ENCODE measurements at places on chromosomes 11 and 22.

- DNase-seq: peak; percentile 67
These were observed 45.0 kb downstream of the OR4D9 start for GRCh38 chr11:59556115-59556916.

DNA sequence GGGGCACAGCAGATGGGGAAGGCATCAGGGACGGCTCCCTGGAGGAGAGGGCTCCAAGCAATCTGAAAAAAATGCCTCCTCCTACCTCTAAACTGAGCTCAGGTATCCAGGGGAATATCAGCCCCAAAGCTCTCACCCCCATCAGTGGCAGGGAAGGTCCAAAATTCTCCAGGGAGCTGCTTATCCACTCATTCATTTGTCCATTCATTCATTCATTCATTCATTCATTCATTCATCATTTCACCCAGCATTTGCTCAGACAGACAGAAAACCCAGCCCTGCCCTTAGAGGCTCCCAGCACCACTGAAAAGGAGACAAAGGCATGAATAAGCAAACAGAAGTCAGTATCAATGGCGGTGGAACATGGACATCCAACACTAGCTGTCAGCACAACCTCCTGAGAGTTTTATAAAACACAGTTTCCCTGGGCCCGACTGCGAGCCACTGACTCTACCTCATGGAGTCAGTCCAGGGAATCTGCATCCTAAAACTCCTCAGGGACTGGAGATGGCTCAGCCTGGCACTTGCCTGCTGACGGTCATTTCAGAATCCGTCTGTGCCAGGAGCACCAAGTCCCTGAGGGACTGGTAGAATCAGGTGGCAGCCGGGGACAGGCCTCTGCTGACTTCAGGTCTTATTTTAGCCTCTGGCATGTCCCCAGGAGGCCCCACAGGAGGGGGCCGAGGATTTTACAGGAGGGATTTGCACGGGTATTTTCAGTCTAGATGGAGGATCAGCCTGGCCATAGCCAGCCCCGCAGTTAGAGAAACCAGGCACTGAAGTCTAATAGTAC is 164.6 kb downstream of the MN1 start:
- no peak for DNase-seq

GRCh38 chr11:12829131-12829530 is 154.9 kb downstream of the TEAD1 start:
- no peak for DNase-seq

- no peak for DNase-seq
These were observed 25.0 kb upstream of the YPEL1 start for GRCh38 chr22:21760640-21761039.

GRCh38 chr22:36658900-36659299 is 44.7 kb downstream of the CACNG2 start:
- DNase-seq: no peak

- no peak for DNase-seq
These were observed 40.1 kb upstream of the PPARA start for GRCh38 chr22:46110215-46110614.

DNA sequence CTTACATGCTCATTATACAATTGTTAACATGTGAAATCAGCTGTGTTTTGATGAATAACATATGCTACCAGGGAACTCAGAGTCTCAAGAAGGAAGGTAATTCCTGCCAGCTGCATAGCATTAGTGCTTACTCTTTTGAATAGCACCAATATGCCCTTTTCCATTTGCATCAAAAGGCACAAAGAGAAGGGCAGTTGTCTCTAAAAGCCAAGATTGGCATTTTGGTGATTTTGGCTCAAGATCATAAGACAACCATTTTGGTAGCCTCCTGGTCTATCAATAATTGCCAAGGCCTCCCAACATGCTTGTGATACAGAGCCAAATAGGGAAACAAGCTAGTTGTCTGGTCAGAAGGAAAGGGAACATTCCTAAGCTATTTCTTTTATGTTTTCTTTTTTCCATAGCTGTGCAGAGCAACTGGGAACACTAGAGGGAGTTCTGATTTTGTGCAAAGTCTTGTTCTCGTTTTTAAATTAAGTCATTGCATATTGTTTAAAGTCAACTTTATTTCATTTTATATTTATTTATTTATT is 416.7 kb upstream of the CHORDC1 start:
- peak; percentile 18 for DNase-seq

DNA sequence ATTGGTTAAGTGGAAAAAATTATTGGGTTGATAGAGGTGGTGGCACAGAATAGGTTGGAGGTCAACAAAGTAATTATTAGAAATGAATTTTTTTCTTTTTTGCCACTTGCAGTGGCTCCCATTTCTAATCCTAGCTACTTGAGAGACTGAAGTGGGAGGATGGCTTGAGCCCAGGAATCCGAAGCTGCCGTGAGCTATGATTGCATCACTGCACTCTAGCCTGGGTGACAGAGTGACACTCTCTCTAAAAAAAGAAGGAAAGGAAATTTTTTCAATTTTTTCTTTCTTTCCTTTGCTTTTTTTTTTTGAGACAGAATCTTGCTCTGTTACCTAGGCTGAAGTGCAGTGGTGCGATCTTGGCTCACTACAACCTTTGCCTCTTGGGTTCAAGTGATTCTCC is 2.2 kb upstream of the BCO2 start:
- no peak for DNase-seq

DNA sequence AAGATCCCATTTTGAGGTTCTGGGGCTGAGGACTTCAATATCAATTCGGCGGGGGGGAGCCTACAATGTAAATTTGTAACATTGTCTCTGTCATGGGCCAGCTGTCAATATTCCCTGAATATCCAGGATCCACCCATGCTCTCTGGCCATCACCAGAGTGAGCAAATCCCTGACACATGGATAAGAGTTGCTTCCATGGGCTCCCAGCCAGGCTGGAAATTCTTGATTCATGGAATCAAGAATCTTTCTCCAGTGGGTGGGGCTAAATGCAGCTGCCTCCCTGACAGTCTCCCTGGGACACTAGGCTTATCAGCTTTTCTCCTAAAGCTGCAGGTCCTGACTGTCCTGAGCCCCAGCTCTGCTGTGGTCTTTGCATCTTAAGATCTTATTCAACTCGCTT is 86.9 kb upstream of the IGLL5 start:
- DNase-seq: no peak

GRCh38 chr11:33307984-33308383 is 50.8 kb downstream of the HIPK3 start:
- DNase-seq: no peak

DNA sequence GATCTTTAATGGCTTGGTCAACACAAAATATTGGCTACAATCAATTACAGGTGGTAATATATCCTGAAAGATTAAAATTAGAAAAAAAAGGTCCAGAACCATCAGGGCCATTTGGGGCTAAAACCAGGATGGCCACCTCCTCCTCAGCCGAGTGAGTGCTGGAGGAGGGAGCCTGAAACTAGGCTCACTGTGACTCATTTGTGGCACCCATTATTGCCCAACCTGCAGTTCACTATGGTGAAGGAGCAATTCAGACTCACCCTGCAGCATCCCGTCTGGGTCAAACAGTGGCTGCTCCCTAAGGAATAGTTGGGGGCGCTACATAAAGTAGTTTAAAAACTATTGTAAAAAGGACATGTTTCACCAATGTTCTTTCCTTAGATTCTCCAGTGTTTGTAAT is 60.7 kb downstream of the GLYATL1 start:
- DNase-seq: no peak

DNA sequence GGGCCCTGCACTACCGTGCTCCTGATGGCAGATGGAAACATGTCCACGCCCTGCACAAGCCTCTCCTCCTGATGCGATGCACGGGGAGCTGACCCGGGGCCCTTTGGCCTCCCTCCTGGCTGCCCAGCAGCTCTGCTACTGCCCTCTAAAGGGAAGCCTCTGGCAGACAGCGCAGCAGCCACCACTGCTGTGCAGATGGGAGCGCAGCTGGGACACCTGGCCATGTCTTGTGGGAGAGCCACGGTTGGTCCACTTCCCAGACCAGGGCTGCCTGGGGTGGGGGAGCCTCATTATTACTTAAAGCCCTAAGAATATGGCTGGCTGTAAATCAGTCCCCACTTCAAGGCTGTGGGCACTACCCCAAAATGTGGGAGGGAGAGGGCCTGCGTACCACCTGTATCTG is 38.3 kb downstream of the TBX1 start:
- DNase-seq: no peak

DNA sequence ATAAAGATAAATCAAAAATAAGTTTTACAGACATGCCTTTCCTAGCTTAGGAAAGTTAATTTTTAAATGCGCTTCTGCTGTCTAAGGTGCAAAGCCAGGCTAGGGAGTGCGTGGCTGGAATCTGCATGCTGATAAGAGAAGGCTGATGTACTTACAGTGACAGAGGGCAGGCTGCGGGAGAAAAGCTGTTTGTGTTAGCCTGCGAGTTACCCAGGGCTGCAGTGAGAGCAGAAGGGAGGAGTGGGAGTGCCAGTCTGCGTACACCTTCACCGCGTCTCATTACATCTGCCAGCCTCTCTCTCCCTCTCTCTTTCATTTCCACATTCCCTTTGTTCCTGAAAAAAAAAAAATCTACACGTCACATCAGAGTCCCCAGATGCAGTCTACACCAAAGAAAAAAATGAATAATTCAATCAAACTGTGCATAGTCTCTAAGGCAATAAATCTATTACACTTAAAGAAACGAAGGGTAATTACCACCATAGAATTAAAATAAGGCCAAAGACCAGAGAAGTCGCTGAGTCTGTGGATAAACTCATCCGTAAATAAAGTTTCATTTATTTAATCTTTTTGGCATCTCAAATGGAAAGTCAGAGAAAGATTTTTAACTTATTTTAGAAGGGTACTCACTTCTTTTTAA is 126.4 kb upstream of the C11orf58 start:
- DNase-seq: peak; percentile 61

- DNase-seq: no peak
These were observed 68.4 kb upstream of the SORL1 start for GRCh38 chr11:121383716-121384115.

- no peak for DNase-seq
These were observed 81.4 kb downstream of the CDKN1C start for GRCh38 chr11:2804189-2804588.

- no peak for DNase-seq
These were observed 597 bp upstream of the PLXNB2 start for GRCh38 chr22:50307890-50308596.

- DNase-seq: no peak
These were observed 23.2 kb upstream of the BIRC3 start for GRCh38 chr11:102293873-102294601.

- DNase-seq: no peak
These were observed 174.8 kb downstream of the C11orf91 start for GRCh38 chr11:33525789-33526188.

DNA sequence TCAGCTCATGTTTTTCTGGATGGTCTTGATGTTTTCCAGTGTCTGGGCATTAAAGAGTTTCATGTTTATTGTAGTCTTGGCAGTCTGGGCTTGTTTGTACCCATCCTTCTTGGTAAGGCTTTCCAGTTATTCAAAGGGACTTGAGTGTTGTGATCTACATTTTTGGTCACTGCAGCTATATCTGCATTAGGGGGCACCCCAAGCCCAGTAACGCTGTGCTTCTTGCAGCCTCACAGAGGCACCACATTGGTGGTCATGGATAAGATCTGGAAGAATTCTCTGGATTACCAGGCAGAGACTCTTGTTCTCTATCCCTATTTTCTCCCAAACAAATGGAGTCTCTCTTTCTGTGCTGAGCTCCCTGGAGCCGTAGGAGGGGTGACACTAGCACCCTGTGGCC is 451.5 kb upstream of the FAT3 start:
- no peak for DNase-seq

- no peak for DNase-seq
These were observed 11.9 kb downstream of the ZNF202 start for GRCh38 chr11:123729602-123730001.

GRCh38 chr11:17560281-17561110 is 13.4 kb downstream of the OTOG start:
- DNase-seq: no peak
